ENCODE measurements at places on chromosomes 2 and 18. TPM values are rescaled to one million over a fixed set of nuclear protein-coding genes. Genes with fewer than 3 reads are reported as not detected.

Gene LINC00305
- not detected for total RNA-seq

Gene C2orf72
- total RNA-seq: not detected

Gene LYPD1
- total RNA-seq: not detected

Gene PLB1
- total RNA-seq: 1.4 TPM

Gene CCDC102B
- total RNA-seq: 0.86 TPM

Gene KYNU
- total RNA-seq: 1.7 TPM

Gene NT5C1B
- total RNA-seq: not detected

Gene VWC2L
- not detected for total RNA-seq

Gene ZNF24
- 18.5 TPM for total RNA-seq

Gene VIL1
- not detected for total RNA-seq

Gene SLC4A5
- total RNA-seq: not detected

Gene POTEJ
- total RNA-seq: not detected

Gene ANKRD53
- not detected for total RNA-seq

Gene C2orf78
- total RNA-seq: not detected

Gene PDE1A
- not detected for total RNA-seq

Gene ATOH8
- not detected for total RNA-seq

Gene MAP3K19
- not detected for total RNA-seq

Gene HSBP1L1
- 29.2 TPM for total RNA-seq

Gene UGT1A3
- total RNA-seq: not detected

Gene CROCC2
- not detected for total RNA-seq

Gene INO80D
- total RNA-seq: 6.5 TPM

Gene CRYGC
- not detected for total RNA-seq

Gene SCN1A
- total RNA-seq: not detected

Gene OSGEPL1
- total RNA-seq: 9.2 TPM
